Right lobe of liver (tissue), 6 donors: ENCODE measurements at places on chromosomes 3 and 15. TPM values are rescaled to one million over a fixed set of nuclear protein-coding genes. Genes with fewer than 3 reads are reported as not detected.
A peak's percentile ranks its signal among the peaks of the same experiment; 100 is the strongest.

GRCh38 chr3:32778389-32778788 is 39.4 kb upstream of the TRIM71 start:
- no peaks in the 10 kb centered on the region for H3K27me3 ChIP-seq
- H3K4me3 ChIP-seq = no peak overlapping the region
- H3K36me3 ChIP-seq = no peaks in the 10 kb centered on the region
- H3K4me1 ChIP-seq = no peaks in the 10 kb centered on the region
- no peak overlapping the region for H3K27ac ChIP-seq
- no peak for DNase-seq

GRCh38 chr3:108755686-108756085 is 1.5 kb downstream of the RETNLB start:
- DNase-seq = no peak
- H3K36me3 ChIP-seq = no peaks in the 10 kb centered on the region
- H3K4me1 ChIP-seq = no peaks in the 10 kb centered on the region

- no peak for DNase-seq
- no peak overlapping the region for H3K27ac ChIP-seq
- H3K4me3 ChIP-seq = no peak overlapping the region
- H3K4me1 ChIP-seq = no peaks in the 10 kb centered on the region
- no peaks in the 10 kb centered on the region for H3K27me3 ChIP-seq
Observed at GRCh38 chr15:76274226-76274625, 37.0 kb downstream of the ETFA start.

DNA sequence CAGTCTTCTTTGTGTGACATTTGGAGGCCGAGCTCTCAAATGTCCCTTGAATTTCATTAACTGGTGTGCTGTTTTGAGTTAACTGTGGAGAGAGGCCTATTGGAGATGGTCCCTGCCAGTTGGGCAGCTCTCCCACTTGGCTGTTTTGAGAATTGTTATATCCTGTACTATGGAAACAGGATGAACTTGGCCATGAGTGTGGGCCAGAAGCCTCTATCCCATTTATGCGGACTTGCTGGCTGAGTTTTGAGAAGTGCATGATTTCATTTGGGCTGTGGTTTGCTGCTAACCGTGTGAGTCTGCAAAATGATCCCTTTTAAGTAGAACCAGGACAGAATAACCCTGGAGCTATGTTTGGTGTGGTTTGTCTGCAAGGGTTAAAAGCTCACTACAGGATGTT is 366.0 kb downstream of the PTPRG start:
- no peaks in the 10 kb centered on the region for H3K27me3 ChIP-seq
- H3K27ac ChIP-seq = no peak overlapping the region
- H3K4me1 ChIP-seq = no peaks in the 10 kb centered on the region
- no peak for DNase-seq
- H3K4me3 ChIP-seq = no peak overlapping the region

FSD2 gene
- not detected for total RNA-seq

DNA sequence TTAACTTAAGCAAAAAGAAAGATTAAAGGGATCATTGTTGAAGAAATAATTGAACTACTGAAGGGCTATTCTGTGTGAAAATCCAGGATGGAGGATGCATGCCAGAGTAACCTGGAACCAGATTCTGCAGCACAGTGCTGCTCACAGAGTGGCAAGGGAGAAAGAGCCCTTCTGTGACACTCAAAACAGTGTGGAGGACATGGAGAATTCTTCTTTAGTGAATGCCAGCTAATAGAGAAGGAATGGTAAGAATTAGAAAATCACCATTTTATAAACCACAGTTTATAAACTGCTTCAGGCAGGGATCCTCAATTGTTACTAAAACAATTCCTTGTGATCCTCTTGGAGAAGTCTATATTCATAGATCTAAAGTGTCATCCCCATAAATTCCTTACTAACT is 70.4 kb upstream of the ARHGEF26 start:
- H3K4me3 ChIP-seq = no peak overlapping the region
- H3K27ac ChIP-seq = no peak overlapping the region
- DNase-seq = no peak
- H3K27me3 ChIP-seq = no peaks in the 10 kb centered on the region

DNA sequence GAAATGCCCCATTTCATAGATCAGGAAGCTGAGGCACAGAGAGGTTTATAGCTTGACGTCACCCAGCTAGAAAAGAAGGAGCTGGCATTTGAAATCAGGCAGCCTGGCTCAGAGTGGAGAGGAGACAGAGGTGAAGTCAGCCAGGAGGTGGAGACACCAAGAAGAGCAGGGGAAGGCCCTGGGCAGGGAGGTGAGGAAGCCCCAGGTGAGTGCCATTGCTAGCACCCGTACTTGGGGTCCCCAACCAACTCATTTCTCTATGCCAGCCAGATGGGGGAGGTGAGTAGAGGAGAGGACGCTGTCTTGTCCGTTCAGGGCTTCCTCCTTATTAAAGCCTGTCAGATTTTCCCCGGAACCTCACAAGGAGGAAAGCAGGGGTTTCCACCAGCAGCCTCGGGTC is 149.6 kb upstream of the TLE3 start:
- DNase-seq = no peak
- no peaks in the 10 kb centered on the region for H3K27me3 ChIP-seq
- H3K36me3 ChIP-seq = no peaks in the 10 kb centered on the region

GOLGA8T gene
- total RNA-seq = not detected

DNA sequence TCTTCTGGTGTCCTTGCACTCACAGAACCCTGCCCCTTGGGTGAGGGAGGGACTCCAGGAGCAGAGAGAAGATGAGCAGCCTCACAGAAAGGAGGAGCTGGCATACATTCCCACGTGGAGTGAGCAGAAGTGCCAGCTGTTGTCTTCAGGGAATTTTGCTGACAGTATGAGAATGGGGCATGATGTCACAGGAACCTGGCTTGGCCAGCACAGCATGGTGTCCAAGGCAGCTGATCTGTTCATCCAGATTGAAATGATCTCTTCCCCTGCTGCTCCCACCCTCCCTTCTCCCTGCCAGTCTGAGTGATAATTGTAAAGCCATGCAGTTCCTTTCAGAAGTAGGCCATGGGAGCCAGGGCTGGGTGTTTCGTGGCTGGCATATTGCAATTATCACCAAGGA is 53.3 kb downstream of the GJD2 start:
- no peaks in the 10 kb centered on the region for H3K4me1 ChIP-seq
- no peak overlapping the region for H3K4me3 ChIP-seq
- no peak overlapping the region for H3K27ac ChIP-seq
- H3K27me3 ChIP-seq = no peaks in the 10 kb centered on the region
- H3K36me3 ChIP-seq = no peaks in the 10 kb centered on the region

DNA sequence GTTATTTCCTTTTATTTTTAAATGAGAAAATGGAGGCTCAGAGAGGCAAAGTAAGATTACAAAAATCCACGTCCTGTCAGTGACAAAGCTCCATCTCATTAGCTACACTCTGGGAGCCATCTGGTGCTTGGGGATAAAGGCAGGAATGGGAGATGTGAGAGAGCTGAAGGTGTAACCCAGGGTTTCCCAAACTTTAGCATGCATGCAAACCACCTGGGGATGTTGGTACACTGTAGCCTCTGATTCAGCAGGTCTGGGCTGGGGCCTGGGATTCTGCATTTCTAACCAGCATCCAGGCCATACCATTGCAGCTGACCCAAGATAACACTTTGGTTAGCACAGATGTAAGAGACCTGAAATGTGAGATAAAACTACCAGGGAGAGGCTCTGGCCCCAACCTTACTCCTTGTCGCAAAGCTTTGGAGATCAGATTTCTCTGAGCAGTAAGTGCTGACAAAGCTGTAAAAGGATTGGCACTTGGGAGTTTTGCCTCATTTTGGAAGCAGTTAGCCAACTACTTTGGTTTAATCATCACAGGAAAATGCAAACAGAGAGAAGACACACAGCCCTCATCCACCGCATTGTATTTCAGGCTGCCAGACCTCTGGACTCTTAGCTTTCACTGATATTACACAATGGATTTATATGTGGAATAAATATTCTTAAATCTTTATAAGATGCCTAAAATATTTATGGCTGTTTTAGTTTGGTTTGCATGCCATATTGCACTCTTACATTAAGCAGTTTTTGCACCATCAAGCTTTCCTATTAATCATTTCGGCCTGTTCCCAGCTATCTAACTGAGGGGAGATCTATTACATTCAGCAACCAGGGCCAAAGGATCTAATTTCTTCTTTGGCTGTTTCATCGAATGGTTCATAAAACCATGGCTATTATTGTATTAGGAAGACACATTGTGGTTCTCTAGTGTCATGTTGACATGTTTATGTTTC is 263.0 kb downstream of the EBLN2 start:
- H3K4me3 ChIP-seq = no peak overlapping the region
- no peaks in the 10 kb centered on the region for H3K4me1 ChIP-seq
- no peaks in the 10 kb centered on the region for H3K27me3 ChIP-seq
- no peak overlapping the region for H3K27ac ChIP-seq
- H3K36me3 ChIP-seq = no peaks in the 10 kb centered on the region

DNA sequence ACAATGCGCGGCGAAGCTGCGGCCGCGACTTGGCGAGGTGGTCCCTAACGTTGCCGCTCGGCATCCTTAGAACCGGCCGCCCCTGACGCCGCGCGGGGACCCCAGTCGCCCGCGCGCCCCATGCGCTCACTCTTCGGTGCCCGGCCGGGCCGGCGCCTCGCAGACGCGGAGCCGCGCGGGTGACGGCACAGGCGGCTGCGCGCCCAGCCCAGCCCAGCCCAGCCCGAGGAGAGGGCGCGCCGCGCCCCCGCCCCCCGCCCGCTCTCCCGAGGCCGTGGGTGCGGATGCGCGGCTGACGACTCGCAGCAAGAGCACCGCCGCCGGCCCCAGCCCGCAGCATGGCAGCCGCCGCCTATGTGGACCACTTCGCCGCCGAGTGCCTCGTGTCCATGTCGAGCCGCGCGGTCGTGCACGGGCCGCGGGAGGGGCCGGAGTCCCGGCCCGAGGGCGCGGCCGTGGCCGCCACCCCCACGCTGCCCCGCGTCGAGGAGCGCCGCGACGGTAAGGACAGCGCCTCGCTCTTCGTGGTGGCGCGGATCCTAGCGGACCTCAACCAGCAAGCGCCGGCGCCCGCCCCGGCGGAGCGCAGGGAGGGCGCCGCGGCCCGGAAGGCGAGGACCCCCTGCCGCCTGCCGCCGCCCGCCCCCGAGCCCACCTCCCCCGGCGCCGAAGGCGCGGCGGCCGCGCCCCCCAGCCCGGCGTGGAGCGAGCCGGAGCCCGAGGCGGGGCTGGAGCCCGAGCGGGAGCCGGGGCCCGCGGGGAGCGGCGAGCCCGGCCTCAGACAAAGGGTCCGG is 437 bp downstream of the KLF13 start:
- no peaks in the 10 kb centered on the region for H3K36me3 ChIP-seq
- DNase-seq = peak; percentile 78
- peak overlapping the region; percentile 80 for H3K4me3 ChIP-seq
- peak overlapping the region; percentile 90 for H3K27ac ChIP-seq
- no peaks in the 10 kb centered on the region for H3K27me3 ChIP-seq
- peaks cover 33% of the 10 kb centered on the region for H3K4me1 ChIP-seq

CCR2 gene
- 0.66 TPM for total RNA-seq

TEX264 gene
- 37.4 TPM for total RNA-seq

VGLL3 gene
- total RNA-seq = 1.4 TPM

DNA sequence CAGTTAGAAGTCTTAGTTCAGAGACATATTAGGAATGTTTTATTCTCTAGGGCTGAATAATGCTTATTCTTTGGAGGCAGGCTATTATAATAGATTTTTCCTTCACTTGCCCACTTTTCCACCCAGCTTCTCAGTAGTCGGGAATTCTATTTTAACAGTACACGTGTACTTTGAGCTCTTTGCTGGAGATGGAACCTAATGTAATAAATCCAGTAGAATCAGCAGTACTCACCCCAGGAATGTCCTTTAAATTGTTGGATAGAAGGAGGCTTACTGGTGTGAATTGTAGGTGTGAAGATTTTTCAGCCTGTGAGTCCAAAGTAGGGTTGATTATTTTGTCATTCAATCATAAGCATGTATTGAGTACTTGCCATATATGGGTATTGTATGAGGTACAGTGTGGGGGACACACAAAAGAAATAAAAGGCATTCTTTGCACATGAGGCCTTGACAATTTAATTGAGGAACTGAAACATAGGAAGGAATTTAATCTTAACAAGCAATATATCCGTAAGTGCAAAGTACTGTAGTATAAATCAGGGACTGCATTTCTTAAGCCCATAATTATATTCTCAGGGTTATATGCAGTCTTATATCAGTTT is 29.5 kb upstream of the MGA start:
- no peaks in the 10 kb centered on the region for H3K4me1 ChIP-seq
- no peak overlapping the region for H3K4me3 ChIP-seq
- no peaks in the 10 kb centered on the region for H3K27me3 ChIP-seq
- H3K27ac ChIP-seq = no peak overlapping the region
- H3K36me3 ChIP-seq = no peaks in the 10 kb centered on the region

DNA sequence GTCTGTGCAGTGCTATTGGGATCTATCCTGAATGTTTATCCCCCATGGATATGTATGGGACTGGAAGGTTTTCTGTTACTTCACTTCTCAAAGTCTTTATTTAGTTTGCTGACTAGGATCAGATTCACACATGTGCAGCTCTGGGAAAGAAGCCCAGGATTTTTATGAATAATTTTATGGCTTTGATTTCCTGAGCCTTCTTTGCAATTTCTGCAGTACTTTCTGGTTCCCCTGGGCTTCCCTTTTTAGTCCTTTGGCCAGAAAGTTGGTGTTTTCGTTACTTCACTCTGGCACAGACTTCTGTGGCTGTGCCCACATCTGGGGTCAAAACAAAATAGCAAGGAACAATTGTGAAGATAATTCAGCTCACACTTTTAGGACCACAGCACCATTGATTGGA is 721.0 kb downstream of the OTOL1 start:
- no peaks in the 10 kb centered on the region for H3K36me3 ChIP-seq
- H3K4me1 ChIP-seq = no peaks in the 10 kb centered on the region
- no peak overlapping the region for H3K27ac ChIP-seq

DNA sequence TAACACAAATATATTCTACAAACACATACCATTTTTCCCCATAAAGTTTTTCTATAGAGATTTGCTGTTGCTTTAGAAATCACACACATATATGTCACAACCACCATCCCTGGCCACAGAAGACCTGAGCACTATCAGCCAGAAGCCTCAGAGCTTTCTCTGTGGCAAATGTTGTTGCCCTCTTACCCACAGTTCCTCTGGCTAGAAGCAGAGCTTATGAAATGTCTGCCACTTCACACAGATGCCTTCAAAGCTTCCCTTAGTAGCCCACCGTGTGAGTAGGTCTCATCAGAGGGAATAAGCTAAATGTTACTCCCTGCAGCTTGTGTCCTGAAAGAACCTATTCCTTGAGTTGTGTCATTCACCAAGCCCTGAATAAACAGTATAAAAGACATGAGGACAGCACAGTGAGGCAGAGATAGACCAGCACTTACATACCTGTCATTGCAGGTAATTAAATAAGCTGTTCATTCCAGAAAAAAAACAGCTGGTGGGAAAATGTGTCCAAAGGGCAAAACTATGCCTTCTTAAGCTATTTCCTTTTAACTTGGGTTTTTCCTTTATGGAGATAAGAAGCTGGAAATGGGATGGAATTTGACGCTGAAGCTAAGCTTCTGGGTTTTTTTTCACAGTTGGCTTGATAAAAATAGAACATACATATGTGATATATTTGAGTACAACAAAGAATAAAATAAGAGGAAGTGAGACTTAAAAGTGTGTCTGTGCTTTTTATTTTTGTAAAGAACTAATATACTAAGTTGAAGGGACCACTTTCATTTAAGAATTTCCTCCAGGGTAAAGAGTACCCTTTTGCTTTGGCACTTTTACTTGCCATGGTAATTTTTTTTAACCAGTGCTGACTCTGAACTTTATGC is 391.4 kb downstream of the KCNH8 start:
- H3K27ac ChIP-seq = no peak overlapping the region
- no peaks in the 10 kb centered on the region for H3K4me1 ChIP-seq
- H3K27me3 ChIP-seq = no peaks in the 10 kb centered on the region
- no peak for DNase-seq
- no peak overlapping the region for H3K4me3 ChIP-seq

- H3K27me3 ChIP-seq = no peaks in the 10 kb centered on the region
- no peak for DNase-seq
- H3K27ac ChIP-seq = no peak overlapping the region
- H3K4me3 ChIP-seq = no peak overlapping the region
- H3K36me3 ChIP-seq = no peaks in the 10 kb centered on the region
Observed at GRCh38 chr3:23928524-23928923, 11.6 kb downstream of the RPL15 start.
